Fibroblast of lung (primary cell): ENCODE measurements at places on chromosomes 7 and 10. TPM values are rescaled to one million over a fixed set of nuclear protein-coding genes. Genes with fewer than 3 reads are reported as not detected.

Gene AMPH
- total RNA-seq = 1.5 and 3.6 TPM in 2 replicates

Gene ANLN
- total RNA-seq = 6.2 and 21.5 TPM in 2 replicates

Gene FAM20C
- total RNA-seq = 52.9 and 70.7 TPM in 2 replicates

- H3K27ac ChIP-seq = no peak overlapping the region
- H3K4me3 ChIP-seq = no peak overlapping the region
- H3K4me1 ChIP-seq = no peaks in the 10 kb centered on the region
- no peak for DNase-seq
- no peaks in the 10 kb centered on the region for H3K36me3 ChIP-seq
Measured at GRCh38 chr10:11279314-11279713, 261.6 kb downstream of the CELF2 start.

DNA sequence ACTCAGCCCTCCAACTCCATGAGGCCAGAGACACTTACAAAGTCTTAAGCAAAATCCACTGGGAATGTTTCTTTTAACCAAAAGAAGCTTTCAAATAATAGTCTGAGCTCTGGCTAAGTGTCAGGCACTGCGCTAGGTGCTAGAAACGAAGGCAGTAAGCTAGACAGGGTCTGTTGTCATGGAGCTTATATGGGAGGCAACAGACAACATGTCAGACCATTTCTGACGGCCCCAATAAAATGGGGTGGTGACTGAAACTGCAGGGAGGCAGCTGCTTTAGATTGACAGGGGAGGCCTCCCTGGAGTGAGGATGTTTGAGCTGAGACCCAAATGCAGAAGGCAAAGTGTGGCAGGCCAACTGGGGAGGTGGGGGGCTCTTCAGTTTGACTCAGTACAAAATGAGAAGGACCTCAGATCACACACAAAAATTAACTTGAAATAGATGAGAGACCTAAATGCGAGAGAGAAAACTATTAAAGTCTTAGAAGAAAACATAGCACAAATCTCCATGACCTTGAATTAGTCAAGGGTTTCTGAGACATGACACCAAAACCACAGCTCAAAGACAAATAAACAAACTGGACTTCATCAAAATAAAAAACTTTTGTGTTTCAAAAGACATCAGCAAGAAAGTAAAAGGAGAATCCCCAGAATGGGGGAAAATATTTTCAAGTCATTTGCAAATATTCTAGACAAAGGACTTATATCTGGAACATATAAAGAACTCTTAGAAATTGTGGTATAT, 40.6 kb downstream of the SH3PXD2A start:
- no peaks in the 10 kb centered on the region for H3K27me3 ChIP-seq
- H3K4me3 ChIP-seq = no peak overlapping the region
- H3K27ac ChIP-seq = no peak overlapping the region
- DNase-seq = no peak

DNA sequence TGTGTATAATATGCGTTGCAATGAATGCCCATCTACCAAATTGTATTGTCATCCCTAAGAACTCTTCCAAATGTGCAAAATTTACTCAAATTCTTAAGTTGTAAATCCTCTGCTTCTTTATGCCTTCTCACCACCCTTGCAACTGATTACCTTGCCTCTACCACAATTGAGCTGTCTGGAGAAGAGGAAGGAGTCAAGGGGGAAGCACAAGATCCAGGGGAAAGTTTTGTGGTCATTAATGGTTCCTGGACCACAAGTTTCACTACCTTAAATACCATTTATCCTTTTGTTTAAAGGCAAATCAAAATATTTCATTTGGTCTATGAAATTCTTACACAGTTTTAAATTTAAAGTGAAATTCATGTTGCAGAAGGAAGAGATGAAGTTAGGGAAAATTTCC, 16.7 kb downstream of the CRPPA start:
- H3K27me3 ChIP-seq = no peaks in the 10 kb centered on the region
- H3K4me3 ChIP-seq = no peak overlapping the region
- no peak for DNase-seq

DNA sequence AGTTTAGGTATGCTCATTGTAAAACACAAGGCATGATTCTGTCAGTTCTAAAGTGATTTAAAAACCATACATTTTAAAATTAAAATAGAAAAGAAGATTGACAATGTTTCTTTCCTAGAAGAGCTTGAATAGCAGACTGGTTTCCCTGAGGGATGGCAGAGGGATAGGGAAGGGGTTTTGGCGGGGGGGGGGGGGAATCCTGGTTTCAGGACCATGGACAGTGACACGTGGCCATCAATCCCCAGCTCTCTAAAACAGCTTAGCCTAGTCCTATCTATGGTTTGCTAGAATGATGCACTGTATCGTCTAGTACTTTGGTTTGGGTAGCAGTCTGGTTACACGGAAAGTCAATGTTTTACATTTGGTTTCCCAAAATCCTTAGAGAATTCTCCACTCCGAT, 88.7 kb downstream of the PHYHIPL start:
- H3K36me3 ChIP-seq = no peaks in the 10 kb centered on the region
- no peaks in the 10 kb centered on the region for H3K4me1 ChIP-seq
- no peak for DNase-seq
- H3K27ac ChIP-seq = no peak overlapping the region
- H3K4me3 ChIP-seq = no peak overlapping the region
